Stimulated activated CD8-positive, alpha-beta memory T cell treated with anti-CD3 and anti-CD28 coated beads, Interleukin-7, amount 100 ng/mL, for 48 hours (primary cell): ENCODE measurements at places on chromosomes 1 and 21.

GRCh38 chr1:209831615-209832014 lies 3.8 kb downstream of the UTP25 start:
- no peak for DNase-seq

GRCh38 chr1:62394646-62395045 lies 42.2 kb upstream of the USP1 start:
- no peak for DNase-seq

DNA sequence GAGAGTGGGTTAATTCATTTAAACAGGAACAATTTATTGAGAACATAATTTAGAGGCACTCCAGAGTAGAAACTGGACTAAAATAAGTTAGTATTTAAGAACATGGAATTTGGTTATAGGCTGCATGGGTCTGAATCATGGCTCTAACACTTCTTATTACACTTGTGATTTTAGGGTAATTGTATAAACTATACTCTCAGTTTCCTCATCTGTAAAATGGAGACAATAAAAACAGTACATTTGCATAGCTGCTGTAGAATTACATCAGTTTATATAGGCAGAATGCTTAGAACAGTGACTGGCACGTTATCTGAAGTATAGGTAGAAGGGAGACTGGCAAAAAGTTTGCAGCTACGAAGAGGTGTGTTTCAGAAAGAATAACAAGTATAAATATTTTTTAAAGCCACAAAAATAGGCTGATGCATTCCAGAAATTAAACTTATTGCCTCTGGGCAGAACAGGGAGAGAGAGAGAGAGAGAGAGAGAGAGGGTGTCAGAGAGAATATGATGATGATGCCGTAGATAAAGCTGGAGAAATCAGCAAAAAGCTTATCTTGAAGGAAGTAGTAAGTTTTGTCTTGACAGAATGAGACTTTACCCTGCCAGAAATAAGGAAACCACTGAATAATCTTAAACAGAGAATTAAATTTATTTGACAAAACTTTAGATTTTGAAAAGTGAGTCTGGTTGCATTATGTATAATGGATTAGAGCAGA lies 8.1 kb upstream of the OR6K3 start:
- DNase-seq = no peak

DNA sequence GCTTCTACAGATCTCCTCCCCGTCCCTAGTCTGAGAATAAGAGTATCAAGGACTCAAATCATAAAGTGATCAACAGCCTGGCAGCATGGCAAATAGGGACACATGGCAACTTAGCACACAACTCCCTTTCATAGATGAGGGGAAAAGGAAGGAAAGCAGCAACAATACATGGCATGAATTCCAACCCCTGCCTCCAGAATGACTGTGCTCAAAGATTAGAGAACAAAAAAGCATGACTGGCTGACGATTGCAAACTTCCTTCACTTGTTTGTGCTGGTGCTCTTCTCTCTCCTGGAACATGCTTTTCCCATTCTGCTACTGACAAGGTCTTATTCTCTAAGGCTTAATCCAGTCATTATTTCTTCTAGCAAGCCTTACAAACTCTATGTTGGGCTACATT lies 11.5 kb downstream of the KTI12 start:
- no peak for DNase-seq

DNA sequence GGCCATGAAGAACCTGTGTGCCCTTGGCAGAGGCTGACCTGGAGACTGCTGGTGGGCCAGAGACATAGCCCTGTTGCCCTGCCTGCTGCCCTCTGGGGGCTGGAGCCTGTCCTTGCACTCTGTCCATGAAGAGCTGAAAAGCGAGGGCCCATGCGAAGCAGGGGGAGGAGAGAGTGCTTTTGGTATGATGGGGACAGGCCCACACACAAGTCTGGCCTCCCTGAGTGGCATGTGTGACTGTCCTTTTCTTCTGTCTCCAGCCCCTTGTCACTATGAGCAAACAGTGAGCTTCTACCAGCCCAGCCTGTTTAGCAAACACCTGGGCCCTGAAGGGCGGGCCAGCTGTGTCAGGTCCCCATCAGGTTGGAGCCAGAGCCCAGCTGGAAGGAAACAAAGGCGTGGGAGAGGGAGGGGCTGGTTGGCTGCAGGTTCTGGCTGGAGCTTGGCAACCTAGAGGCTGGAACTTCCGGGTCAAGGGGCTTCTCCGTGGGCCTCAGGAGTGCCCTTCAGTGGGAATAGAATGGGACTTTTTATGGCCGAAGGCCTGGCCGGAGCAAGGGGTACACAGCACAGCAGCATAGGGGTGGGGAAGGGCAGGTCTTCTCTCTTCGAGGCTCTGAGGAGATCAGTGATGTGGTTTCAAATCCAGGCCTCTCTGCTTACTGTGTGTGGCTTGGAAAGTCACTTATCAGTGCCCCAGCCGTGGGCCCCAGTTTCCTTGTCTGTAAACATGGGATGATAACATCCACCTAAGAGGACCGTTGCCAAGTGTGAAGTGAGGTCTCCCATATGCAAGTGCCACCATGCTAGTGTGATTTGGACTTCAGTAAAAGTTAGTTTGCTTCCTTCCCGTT lies 14.3 kb downstream of the QSOX1 start:
- no peak for DNase-seq

- DNase-seq = peak; percentile 39
Measured at GRCh38 chr21:43921979-43922945, 57.2 kb downstream of the AGPAT3 start.

- DNase-seq = no peak
Measured at GRCh38 chr1:160226623-160227022, 21.4 kb downstream of the PEA15 start.

- peak; percentile 40 for DNase-seq
Measured at GRCh38 chr1:101081496-101082488, 56.2 kb upstream of the DPH5 start.

DNA sequence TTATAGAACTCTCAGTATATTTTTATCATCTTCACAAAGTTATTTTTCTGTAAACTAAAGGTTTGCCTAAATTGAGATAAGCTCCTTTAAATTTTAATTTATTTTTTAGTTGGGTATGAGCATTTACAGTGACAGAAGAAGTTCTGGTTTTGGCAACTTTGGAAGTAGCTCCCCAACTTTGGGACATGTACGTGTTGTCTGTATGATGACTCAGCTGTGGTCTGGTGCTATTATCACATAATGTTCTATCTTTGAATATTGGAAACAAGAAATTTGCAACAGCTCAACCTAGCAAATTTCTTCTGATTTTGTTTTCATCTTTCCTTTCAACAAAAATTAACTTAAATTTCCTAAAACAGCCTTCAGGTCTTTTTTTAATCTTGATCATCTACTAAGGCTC lies 46.6 kb upstream of the C1orf105 start:
- DNase-seq = no peak

DNA sequence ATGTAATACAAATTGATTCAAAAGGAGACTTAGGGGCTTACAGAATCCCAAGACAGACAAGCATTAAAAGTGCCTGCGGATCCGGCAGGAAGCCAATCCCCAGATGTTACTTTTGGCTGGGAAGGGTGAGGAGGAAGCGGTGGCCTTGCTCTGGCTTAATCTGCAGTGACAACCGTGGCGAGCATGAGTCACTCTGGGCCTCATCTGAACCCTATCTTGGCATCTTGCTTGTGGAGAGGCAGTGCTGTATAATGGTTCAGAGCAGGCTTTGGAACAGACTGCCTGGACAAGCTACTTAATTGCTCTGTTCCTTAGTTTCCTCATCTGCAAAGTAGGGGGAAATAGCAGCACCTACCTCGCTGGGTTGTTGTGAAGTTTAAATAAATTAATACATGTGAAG lies 74.1 kb downstream of the XCL2 start:
- no peak for DNase-seq

- no peak for DNase-seq
Measured at GRCh38 chr1:91872559-91873081, 13.3 kb downstream of the TGFBR3 start.

DNA sequence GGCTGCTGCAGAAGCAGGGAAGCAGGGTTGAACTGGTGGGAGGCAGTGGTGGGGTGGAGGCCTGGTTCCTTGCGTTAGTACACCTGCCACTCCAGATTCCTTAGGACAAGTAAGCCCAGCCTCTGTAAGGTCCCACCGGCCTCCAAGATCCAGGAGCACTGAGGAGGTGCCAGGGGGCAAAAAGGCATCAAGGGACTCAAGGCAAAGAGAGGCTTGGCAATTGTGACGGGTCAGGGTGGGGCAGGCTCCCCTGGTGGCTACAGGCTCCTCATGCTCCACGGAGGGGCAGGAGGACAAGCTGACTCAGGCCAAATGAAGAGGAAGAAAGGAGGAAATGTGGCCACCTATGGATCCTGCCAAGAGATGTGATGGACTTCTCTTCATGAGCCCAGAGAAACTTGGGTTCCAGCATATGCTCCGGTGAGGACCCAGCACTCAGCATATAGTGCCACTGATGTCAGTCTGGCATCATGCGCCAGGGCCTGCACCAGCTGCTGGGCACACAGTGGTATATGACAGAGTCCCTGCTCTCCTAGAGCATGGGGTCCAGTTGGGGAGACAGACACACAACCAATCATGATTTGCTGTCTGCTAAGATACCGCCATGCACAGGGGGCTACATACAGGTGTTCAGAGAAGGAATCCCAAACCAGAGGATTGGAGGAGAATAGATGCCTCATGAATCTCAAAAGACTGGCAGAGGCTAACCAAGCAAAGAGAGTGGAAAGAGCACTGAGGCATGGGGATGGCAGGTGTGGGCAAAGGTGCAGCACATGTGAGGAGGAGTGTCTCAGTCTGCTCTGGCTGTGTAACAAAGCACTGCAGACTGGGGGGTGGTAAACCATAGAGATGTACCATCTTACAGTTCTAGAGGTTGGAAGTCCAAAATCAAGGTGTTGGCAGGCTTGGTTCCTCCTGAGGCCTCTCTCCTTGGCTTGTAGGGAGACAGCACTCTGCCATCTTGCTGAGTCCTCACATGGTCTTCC lies 249.7 kb downstream of the RHOU start:
- no peak for DNase-seq

DNA sequence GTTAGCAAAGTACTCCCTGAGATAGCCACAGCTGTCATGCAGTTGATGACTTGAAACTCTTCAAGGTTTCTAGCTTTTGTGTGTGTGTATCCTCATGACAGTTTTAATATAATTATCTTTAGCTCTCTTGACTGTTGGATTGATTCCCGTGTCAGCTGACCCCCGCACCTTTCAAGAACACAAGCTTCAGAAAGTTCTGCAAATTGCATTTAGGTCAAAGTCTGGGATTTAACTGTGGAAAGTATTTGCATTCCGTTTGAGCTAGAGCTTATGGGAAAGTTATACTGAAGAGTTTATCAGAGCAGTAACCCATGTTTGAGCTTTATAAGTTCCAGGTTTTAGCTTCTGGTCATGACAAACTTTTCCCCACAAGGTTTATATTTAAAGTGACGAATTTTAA lies 380.1 kb upstream of the CHRM3 start:
- no peak for DNase-seq

GRCh38 chr1:91020486-91020885 lies 1.3 kb downstream of the ZNF644 start:
- DNase-seq = no peak

- DNase-seq = no peak
Measured at GRCh38 chr1:28516518-28516956, 10.7 kb downstream of the RCC1 start.

GRCh38 chr1:219119839-219120238 lies 53.8 kb upstream of the LYPLAL1 start:
- no peak for DNase-seq

DNA sequence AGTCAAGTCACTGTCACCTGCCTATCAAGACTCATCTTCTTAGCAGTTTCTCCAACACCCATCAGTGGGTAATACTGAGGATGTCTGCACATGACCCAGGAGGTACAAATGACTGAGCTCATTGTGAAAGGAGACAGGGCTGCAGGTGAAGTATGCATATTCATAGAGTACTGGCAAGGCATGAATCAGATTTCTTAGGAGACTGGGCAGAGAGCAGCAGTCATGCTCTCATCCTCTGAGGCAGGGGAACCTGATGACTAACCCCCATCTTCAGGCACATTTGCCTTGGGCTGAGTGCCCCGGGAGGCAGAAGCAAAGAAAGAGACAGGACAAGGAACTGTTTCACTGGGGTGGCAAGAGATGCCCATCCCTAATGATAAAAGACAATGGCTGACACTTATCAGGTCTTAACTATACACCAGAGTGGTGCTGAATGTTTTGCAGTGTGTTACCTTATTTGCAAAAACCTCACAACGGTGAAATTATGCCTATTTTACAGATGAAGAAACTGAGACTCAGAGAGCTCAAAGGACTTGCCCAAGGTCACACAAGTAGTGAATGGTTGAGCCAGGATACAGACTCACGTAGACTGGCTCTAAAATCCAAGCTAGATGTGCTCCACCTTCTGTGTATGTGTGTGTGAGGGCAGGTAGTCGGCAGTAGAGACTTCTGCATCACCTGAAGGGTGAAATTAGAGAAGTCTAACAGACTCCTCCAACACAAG lies 9.2 kb upstream of the GRHL3 start:
- peak; percentile 35 for DNase-seq

DNA sequence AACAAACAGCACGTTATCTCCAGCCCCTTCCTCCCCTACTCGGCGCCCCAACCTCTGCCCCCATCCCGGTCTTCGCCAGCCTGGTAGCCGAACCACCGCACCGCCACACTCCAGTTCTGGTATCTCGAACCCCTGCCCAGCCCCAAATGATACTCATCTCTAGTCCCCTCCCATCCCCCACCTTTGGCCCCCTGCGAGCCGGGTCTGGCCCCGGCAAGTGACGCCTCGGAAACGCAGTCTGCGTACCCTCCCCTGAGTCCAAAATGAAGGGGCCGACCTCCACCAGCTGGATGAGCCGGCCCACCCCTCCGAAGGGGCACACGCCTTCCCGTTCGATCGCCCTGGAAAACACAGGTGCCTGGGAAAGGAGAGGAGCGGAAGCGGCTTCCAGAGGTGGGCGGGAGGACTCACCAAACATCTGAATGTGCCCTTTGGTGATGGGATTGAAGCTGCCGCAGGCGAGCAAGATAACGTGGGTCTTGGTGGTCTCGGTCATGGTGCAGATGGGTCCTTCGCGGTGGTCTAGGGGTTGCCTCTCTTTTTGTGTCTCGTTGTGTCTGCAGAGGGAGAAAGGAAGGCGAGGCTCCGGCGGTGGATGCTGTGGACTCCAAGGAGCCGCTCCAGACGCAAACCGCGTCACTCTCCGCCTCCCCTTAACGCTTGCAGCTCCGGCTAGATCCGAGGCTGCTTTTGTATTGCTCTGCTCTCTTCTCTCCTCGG lies at the start of gene NMNAT2:
NMNAT2 (minus strand) TSS at position 609 of the 720 bp plus-strand sequence; CDS start at position 496, 113 bp downstream.
- no peak for DNase-seq

DNA sequence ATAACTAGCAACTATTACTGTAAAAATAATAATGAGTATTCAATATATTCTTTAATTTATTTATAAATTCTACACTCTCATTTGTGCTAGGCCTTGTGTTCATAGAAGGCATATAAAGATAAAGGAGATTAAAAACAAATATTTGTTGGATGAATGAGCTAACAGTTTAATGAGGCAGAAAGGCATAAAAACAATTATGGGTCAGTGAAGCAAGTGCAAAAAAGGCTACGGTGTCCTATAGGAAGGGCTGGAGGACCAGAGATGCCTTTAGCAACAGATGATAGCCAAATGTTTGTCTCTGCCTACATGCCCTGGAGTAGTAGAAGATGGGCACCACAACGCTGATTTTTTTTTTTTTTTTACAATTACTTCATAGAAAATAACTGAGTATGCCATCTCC lies 45.7 kb downstream of the PTGS2 start:
- no peak for DNase-seq
